ENCODE measurements at places on chromosomes 1 and 21.

DNA sequence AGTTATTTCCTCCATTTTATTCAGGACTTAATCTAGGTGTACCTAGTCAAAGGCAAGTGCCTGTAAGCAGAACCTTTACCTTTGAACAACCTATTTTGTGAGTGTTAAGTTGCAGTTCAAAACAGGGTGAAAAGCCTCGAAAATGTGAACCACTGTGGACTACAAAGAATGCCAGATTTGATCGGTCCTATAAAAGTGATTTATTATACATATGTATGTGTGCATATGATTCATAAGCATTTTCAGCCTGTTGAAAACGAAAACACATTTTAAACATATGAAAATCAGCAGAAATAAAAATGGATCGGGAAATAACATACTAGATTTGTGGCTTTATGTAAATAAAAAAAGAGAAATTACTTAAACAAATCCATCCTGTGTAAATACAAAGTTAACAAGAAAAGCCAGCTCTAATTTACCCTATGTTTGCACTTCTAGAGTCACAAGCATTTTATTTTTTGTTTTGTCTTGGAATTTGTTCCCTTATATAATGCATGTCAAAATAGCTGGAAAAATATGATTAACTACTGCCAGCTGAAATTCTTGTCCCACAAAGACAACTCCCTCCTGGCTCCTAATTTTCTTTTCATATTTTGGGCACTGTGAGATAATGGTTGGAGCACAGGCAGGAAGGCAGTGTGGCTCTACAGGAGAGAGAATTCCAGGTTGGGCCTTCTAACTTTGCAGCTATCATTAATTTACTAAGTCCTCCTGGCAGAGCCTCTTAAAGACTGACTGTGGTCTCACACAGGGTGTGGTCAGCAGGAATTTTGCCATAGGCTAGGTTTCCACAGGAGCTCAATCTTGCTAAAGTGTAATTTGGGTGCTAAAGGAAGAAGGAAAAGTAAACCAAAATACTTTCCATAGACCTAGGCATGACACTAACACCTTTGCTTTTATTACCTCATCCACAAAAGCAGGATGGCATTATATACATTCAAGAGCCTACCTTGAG lies 70.2 kb upstream of the CDC42BPA start:
- no peak for DNase-seq

GRCh38 chr1:246111570-246111969 lies 395.5 kb downstream of the SMYD3 start:
- no peak for DNase-seq

GRCh38 chr21:35023396-35024070 lies 25.6 kb downstream of the RUNX1 start:
- no peak for DNase-seq

DNA sequence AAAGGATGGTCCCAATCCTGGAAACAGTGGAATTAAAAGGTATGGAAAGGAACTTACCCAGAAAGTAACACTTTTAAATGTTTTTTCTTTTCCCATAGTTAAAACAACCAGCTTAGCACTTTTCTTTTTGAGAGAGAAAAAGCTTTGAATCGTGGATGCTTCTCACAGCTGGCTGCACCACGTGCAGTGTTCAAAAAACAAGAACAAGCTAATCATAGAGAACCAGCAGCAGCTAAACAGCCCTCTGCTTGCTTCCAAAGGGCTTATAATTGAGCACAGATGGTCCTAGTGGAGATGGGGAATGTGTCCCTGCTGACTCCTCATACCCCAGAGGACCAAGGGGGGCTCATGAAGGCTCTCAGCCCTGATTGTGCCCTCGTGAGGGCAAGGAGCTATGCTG lies 26.4 kb downstream of the UTP25 start:
- DNase-seq = peak; percentile 40

GRCh38 chr1:185987611-185988321 lies 253.6 kb downstream of the HMCN1 start:
- DNase-seq = no peak

GRCh38 chr1:203581841-203582240 lies 44.8 kb upstream of the ATP2B4 start:
- peak; percentile 54 for DNase-seq

GRCh38 chr1:6332821-6333220 lies 60.7 kb downstream of the ACOT7 start:
- DNase-seq = no peak

DNA sequence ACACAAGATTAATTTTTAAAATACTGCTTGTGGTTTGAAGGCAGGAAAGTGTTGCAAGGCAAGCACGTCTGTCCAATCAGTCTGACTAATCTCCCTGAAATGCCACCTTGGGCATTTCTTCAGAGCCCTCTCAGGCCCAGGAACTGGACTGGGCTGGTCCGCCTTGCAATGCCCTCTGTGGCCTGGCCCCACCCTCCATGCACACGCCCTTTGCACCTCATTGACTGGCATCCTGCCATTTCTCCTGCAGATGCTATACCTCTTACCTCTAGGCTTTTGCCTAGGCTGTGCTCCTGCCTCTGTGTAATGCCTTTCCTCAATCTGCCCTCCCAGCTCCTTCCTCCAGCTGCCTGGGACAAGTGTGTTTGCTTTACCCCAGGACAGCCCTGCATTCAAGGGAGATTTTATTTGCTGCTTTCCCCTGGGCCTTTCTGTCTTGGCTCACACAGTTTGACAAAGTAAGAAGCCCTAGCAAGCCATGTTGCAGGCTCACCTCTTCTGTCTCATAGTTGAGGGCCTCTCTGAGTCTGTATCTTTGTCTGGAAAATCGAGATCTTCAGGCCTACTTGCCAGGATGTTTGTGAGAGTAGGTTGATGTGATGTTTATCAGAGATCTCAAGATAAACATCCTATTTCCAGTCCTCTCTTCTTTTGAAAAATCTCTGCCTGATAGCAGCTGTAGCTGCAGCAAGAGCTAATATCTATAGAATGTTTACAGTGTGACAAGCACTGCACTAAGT lies 149.2 kb upstream of the JUN start:
- peak; percentile 92 for DNase-seq

- DNase-seq = no peak
Observed at GRCh38 chr1:15618077-15618654, 908 bp downstream of the DDI2 start.

DNA sequence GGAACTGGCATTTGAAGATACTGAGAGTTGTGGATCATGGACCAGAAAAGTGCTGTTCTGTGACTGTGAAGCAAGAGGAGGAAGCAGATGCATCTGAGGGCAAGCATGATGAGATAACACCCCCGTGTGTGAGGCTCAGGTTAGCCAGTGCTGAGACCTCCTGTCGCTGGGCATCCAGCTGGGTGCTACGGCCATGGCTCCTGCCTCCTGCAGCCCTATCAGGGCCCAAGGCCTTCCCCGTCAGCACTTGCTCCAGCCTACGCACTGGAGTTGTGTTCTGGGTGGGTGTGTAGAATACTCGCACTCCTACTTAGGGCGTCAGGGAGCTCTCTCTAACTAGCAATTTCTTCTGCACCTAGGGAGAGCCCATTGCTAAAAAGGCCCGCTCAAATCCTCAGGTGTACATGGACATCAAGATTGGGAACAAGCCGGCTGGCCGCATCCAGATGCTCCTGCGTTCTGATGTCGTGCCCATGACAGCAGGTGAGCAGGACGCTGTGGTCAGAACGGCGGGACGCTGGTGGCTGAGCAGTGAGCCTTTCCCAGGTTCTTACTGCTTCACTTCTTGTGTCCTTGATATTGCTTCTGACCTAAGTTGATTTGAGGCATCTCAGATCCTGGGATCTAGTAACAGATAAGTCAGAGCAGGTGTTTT lies 6.5 kb downstream of the PPIE start:
- DNase-seq = no peak

Measured in AG10803 (cell line).